ENCODE measurements at places on chromosomes 12 and 14.

GRCh38 chr14:49865431-49865859 lies 12.9 kb upstream of the NEMF start:
- DNase-seq = peak; percentile 78

GRCh38 chr14:63273717-63274655 lies 44.7 kb downstream of the GPHB5 start:
- no peak for DNase-seq

GRCh38 chr14:100302616-100303015 lies 3.6 kb downstream of the SLC25A29 start:
- no peak for DNase-seq

GRCh38 chr12:42097971-42098370 lies 46.7 kb downstream of the GXYLT1 start:
- DNase-seq = no peak

DNA sequence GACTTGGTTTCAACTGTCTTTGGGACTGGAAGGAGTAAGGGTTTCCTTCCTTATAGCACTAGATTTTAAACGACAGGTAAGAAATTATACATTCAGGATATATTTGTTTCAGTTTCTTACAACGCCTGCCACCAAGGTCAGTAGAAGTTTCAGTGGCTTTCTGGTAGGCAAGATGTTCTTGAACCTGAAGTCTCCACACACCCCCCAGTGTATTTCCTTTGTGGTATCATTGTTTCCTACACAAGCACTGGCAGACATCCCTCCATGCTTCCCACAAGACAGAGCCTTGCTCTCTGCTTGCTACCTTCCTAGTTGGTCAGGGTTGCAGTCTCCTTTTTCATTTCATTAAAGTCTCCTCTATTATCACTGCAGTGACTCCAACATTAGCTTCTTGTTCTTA lies 283.1 kb downstream of the FLRT2 start:
- no peak for DNase-seq

Data from CD4-positive, alpha-beta T cell (primary cell).